Stimulated activated CD8-positive, alpha-beta memory T cell treated with anti-CD3 and anti-CD28 coated beads, Interleukin-2, amount 100 ng/mL, for 1 hour (primary cell): ENCODE measurements at places on chromosomes 4 and X.

- no peak for DNase-seq
These were observed at the start of gene TRPC3 for GRCh38 chr4:121951521-121952110. TSS of gene TRPC3 (minus strand) at chr4:121952060. CDS start at chr4:121951680, 380 bp downstream.

DNA sequence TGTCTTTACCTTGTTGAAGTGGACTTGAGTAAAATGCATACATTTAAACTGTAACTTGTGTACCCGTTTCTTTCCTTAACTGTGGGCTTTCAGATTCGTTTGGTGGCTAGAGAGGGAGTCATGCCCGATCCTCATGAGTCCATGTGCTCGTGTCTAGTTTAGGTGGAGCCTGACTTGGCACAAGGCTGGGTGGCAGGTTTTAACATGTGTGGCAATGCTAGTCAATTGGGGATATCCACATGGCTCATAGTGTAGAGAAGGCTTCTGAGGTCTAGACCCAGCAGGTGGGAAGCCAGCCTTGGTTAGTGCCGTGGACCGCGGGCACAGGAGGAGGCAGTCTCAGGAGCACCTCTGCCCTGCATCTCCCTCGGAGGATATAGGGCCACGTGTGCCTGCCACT lies 48.5 kb upstream of the CLCN4 start:
- DNase-seq: no peak

DNA sequence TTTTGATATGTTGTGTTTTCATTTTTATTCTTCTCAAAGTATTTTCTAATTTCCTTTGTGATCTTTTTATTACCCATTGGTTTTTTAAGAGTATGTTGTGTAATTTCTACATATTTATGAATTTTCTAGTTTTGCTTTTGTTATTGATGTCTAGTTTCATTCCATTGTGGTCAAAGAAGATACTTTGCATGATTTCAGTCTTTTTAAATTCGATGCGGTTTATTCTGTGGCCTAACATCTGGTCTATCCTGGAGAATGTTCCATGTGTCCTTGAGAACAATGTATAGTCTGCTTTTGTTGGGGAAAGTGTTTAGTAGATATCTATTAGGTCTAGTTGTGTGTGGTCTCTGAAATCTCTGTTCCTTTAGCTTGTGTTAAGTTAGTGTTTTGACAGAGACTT lies 46.2 kb downstream of the PPEF1 start:
- no peak for DNase-seq

DNA sequence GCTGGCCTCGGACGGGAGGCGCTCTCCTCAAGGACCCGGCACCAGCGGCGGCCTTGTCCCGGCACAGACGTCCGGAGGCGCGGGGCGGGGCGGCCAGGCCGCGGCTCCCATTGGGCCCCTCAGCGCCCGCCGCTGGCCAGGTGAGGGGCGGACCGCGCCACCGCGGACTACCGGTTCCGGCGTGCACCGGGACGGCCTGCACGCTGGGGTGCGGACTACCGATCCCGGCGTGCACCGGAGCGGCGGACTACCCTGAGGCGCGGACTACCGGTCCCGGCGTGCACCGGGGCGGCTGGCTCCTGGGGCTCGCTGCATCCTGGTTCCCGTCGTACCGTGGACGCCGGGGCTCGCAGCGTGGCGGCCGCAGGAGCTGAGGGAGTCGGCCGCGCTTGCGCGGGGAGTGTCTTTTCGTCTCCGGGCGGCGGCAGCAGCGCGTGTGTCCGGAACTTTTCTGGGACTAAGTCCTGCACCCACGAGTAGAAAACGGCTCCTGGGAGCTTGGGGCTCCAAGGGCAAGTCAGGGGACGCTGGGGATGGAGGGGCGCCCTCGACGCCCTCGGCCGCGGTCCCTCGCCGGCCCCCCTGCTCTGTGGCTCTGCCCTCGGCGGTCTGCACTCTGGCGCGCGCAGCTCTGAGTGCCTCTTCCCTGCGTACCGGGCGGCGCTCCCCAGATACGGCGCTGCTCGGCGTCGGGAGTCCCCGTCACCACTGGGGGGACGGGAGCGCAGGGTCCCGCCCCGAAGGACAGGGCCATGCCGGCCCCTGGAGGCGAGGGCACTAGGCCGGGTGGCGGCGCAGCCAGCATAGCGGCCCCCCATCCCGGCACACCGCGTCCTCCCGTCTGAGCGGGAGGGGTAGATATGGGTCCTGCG lies at the start of gene LETM1:
Gene LETM1, minus strand, starts transcription at position 86 of the 872 bp plus-strand sequence. CDS start 206 bp downstream, outside the sequence.
- DNase-seq: peak; percentile 81

GRCh38 chr4:148239494-148239985 lies 202.7 kb downstream of the NR3C2 start:
- DNase-seq: no peak

- DNase-seq: no peak
These were observed 558.2 kb downstream of the ZNF674 start for GRCh38 chrX:45986971-45987370.

- DNase-seq: no peak
These were observed 835.1 kb upstream of the IGFBP7 start for GRCh38 chr4:57945298-57945697.
